ENCODE measurements at places on chromosomes 4 and X.

DNA sequence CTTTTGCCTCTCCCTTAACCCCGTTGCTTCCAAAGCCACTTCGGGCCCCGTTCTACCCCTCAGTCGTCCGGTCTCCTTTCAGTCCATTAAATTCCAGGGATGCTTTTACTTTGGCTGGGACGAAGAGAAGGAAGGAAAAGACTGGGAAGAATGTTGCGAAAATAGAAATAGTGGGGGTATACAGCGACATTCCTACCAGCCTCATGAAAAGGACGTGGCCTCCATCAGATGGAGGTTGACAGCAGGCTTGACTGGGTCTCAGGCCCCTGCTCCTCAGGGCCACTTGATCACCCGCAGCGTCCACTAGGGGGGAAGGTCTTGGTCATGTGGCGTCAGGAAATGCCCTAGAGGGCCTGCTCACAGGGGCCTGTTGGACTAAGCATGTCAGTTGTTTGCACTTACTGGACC, 657 bp upstream of the ANKRD50 start:
- no peak for DNase-seq

DNA sequence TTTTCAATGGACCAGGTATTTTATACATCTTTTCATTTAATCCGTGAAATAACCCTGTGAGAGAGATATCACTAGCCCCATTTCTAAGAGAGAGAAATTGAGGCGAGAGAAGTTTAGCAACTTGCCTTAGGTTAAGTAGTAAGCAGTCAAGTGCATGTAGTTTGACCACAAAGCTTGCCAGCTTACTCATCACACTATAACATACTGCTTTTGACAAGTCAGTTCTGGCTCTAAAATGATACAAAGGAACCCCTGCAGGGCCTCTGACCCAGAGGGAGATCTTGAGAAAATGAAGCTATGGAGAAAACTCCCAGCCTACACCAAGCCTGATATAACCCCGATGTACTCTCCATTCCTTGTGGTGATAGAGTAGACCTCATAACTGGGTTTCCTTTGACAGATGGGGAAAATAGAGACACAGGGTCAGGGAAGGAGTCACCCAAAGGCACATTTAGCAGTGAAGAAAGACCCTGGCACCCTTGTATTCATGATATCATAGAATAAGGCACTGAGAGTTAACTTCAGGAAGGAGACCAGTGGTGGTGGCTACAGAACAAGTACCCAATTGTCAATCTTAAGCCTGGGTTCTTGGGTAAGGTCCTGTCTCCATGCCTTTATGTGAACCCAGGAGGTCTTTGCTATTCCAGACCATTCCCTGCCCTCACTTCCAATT, 60.2 kb upstream of the MSN start:
- no peak for DNase-seq

GRCh38 chr4:76536373-76536689, 101.3 kb downstream of the SHROOM3 start:
- DNase-seq, result no peak

- DNase-seq, result no peak
Measured at GRCh38 chrX:55213381-55213780, 6.8 kb upstream of the PAGE5 start.

GRCh38 chr4:14513471-14513870, 488.8 kb upstream of the CPEB2 start:
- DNase-seq, result no peak

Measured in GOT3 (cell line).